Left renal pelvis (tissue), 4 donors: ENCODE measurements at places on chromosomes 5 and 9. TPM values are rescaled to one million over a fixed set of nuclear protein-coding genes. Genes with fewer than 3 reads are reported as not detected.

Gene TYRP1
- polyA plus RNA-seq, result 2.5 TPM

Gene AMACR
- 85.7 TPM for polyA plus RNA-seq

Gene PLAC8L1
- 0.62 TPM for polyA plus RNA-seq

Gene DPYSL3
- polyA plus RNA-seq, result 171 TPM

Gene TOMM5
- 118 TPM for polyA plus RNA-seq

Gene SLC30A5
- polyA plus RNA-seq, result 95.4 TPM

Gene RPL7A
- 2,557 TPM for polyA plus RNA-seq

Gene ACOT12
- polyA plus RNA-seq, result 0.78 TPM

Gene ZFP2
- polyA plus RNA-seq, result 8.2 TPM

Gene NPR3
- polyA plus RNA-seq, result 23.8 TPM

Gene PCDHGC3
- polyA plus RNA-seq, result 98.1 TPM

Gene ZSWIM6
- polyA plus RNA-seq, result 30.1 TPM

Gene ZNF782
- 7.4 TPM for polyA plus RNA-seq

Gene FOXD4L3
- not detected for polyA plus RNA-seq

Gene VPS13A
- polyA plus RNA-seq, result 39.3 TPM

Gene CYLC2
- polyA plus RNA-seq, result not detected

Gene KCNMB1
- 1.1 TPM for polyA plus RNA-seq

Gene TPPP
- polyA plus RNA-seq, result 0.93 TPM

Gene DMRT2
- polyA plus RNA-seq, result 3.2 TPM

Gene CSF1R
- polyA plus RNA-seq, result 17.4 TPM

Gene IL3
- polyA plus RNA-seq, result not detected

Gene ZCCHC10
- 37.5 TPM for polyA plus RNA-seq

Gene RORB
- polyA plus RNA-seq, result 0.22 TPM

Gene ARL10
- 14.9 TPM for polyA plus RNA-seq

Gene SH3PXD2B
- 28.2 TPM for polyA plus RNA-seq

Gene QRFP
- 0.60 TPM for polyA plus RNA-seq

Gene CCIN
- polyA plus RNA-seq, result 0.52 TPM

Gene SOHLH1
- polyA plus RNA-seq, result not detected

Gene TTLL11
- 8.6 TPM for polyA plus RNA-seq

Gene NSD1
- 60.6 TPM for polyA plus RNA-seq

Gene IL11RA
- polyA plus RNA-seq, result 138 TPM

Gene OLFM1
- polyA plus RNA-seq, result 4.1 TPM

Gene IFNA21
- polyA plus RNA-seq, result not detected

Gene PNPLA7
- polyA plus RNA-seq, result 3.8 TPM

Gene ACSL6
- 1.7 TPM for polyA plus RNA-seq

Gene CKMT2
- 6.4 TPM for polyA plus RNA-seq

Gene TOR4A
- polyA plus RNA-seq, result 5.2 TPM

Gene LHX3
- not detected for polyA plus RNA-seq

Gene CCL27
- polyA plus RNA-seq, result 0.66 TPM

Gene SPATA31C1
- polyA plus RNA-seq, result 0.63 TPM

Gene GMCL2
- 0.08 TPM for polyA plus RNA-seq

Gene SLC36A2
- polyA plus RNA-seq, result 8.2 TPM

Gene RASEF
- 8.8 TPM for polyA plus RNA-seq

Gene GPRIN1
- polyA plus RNA-seq, result 1.9 TPM

Gene EGR1
- 2,794 TPM for polyA plus RNA-seq

Gene ACTBL2
- polyA plus RNA-seq, result not detected

Gene SOX30
- polyA plus RNA-seq, result 0.60 TPM

Gene PCDHB10
- polyA plus RNA-seq, result 10.5 TPM

Gene PTPRD
- polyA plus RNA-seq, result 117 TPM

Gene PCDHB2
- polyA plus RNA-seq, result 6.3 TPM

Gene MEGF10
- 1.3 TPM for polyA plus RNA-seq

Gene CNTRL
- 34.1 TPM for polyA plus RNA-seq

Gene UNC5A
- 0.11 TPM for polyA plus RNA-seq

Gene NUTM2F
- polyA plus RNA-seq, result not detected

Gene SLCO4C1
- polyA plus RNA-seq, result 0.87 TPM

Gene GRXCR2
- polyA plus RNA-seq, result not detected
